Renal pelvis (tissue), 12 donors: ENCODE measurements at places on chromosomes 3 and 15. TPM values are rescaled to one million over a fixed set of nuclear protein-coding genes. Genes with fewer than 3 reads are reported as not detected.
A peak's percentile ranks its signal among the peaks of the same experiment; 100 is the strongest.

Gene CCDC39
- 12.3 TPM for polyA plus RNA-seq

Gene SAXO2
- 4.4 TPM for polyA plus RNA-seq

Gene TM6SF1
- polyA plus RNA-seq = 2.0 TPM

Gene GOLGA6D
- polyA plus RNA-seq = 0.13 TPM

- no peak for DNase-seq
These were observed 222.9 kb downstream of the WDR72 start for GRCh38 chr15:53536479-53537120.

- no peak for DNase-seq
These were observed 5.6 kb upstream of the ROPN1 start for GRCh38 chr3:123997543-123997942.

DNA sequence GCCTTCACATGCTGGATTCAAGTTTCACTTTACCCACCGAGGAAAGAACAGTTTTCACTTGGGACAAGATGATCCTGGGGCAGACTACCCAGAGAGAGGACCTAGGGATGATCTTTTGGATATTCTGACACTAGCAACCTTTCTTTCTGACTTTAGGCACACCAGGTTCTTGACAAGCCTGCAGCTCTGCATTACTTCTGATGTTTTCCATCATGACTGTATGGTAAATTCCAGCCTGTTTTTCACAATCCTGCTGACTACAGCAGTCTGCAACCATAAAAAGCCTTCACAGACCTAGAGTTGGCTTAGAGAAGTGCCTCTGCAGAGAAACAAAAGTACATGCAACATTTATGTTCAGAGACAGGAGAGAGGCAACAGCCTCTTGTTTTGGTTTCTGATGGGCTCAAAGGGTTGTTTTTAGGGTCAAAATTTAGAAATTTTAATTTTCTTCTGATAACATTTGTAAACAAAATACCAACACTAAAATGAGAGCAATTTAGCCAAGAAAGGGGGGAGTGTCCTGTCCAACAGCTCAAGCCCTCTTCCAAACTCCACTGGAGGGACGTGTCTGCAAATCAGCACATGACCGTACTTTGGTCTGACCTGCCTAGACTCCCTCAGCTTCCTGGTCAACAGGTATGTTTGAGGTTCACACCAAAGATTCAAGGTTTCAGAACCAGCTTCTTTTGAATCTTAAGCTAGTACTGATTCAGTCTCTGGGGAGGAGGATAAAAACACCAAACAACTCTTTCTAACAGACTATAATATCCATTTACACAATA lies 799 bp downstream of the ABI3BP start:
- DNase-seq = peak; percentile 20

- DNase-seq = no peak
These were observed 327.6 kb downstream of the GRM7 start for GRCh38 chr3:7188551-7188950.

- DNase-seq = no peak
These were observed 292.3 kb upstream of the ZPLD1 start for GRCh38 chr3:102142379-102143060.
